Brain microvascular endothelial cell (primary cell): ENCODE measurements at places on chromosomes 6 and 20.

GRCh38 chr20:5608104-5608441 is 142.1 kb upstream of the SHLD1 start:
- no peak for DNase-seq

DNA sequence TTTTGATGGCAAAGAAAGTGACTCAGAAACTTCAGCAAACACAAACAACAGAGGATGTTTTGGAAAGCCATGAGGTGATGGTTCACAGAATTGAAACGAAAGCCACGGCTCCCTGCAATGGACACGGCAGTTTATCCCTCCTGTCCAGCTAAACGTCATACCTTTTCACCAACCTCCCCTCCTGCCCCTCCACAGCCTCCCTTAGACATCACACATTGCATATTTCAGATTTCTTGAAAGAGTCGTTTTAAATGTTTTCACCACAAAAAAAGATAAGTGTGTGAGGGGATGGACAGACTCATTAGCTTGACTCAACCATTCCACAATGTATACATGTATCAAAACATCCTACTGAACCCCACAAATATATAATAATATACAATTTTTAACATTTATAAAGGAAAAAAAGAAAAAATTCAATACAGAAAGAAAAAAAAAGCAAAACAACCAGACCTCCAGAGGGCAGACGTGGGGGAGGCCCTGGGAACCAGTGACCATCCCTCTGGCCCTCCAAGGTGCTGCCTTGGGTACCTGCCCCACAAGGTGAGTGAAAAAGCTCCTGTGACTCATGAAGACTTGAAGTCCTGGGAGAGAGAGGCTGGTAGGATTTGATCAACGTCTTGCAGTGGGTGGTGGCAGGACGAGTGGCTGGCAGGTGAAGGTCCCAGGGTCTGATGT is 117.2 kb upstream of the THBS2 start:
- no peak for DNase-seq

DNA sequence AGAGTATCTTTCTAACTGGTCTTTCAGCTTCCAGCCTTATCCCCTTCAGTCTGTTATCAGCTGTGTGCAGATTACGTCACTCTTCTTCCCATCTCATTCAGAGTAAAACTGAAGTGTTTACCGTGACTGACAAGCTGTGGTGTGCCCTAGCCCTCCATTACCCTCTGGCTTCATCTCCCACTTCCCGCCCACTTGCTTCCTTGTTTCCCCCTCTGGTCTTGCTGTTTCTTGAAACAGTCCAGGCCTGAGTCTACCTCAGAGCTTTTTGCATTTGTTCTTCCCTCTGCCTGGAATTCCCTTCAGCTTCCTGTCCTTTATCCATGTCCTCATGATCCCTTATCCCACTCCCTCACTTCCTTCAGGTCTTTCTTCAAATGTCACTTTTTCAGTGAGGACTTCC is 66.9 kb downstream of the CARMIL1 start:
- DNase-seq = no peak

- DNase-seq = peak; percentile 7
These were observed 66.4 kb downstream of the LY86 start for GRCh38 chr6:6654599-6655575.

DNA sequence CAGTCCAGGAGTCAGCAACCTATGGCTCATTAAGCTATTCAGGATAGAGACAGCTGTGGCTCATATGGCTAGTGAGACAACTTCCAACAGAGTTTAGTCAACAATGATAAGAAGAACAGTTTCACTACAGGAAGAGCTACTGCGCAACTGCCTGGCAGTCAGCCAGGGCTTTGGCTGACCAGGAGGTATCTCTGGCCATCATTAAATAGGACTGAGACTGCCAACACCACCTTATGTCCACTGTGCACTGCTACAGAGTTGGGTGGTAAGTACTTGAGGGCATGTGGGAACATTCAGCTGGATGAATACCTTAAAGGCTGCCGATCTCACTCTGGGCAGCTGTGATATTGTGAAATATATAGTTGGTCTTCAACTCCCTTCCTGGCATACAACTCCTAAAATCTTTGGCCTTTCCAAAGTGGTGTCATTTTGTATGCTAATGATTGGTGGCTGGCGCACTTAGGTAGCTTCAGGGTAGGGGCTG is 52.2 kb upstream of the FAM83C start:
- DNase-seq = peak; percentile 84

GRCh38 chr20:257419-257818 is at the start of gene DEFB132:
DEFB132 (plus strand) TSS chr20:257724; CDS start chr20:257779, 55 bp downstream.
- DNase-seq = no peak

DNA sequence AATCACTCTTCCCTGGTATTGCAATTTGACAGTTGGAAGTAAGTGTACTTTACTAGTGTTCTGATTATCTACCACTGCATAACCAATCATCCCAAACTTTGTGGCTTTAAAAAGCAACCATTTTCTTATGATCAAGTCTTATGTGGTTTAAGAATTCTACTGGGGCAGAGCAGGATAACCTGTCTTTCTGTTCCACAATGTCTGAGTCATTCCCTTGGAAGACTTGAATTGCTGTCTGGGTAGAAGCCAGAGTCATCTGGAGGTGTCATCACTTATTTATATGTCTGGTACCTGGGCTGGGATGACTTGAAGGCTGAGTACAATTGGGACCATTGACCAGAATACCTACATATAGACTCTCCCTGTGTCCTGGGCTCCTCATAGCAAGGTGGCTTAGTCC is 644.3 kb downstream of the HDGFL1 start:
- no peak for DNase-seq

- DNase-seq = no peak
These were observed 195.3 kb upstream of the TCF21 start for GRCh38 chr6:133693565-133693964.

DNA sequence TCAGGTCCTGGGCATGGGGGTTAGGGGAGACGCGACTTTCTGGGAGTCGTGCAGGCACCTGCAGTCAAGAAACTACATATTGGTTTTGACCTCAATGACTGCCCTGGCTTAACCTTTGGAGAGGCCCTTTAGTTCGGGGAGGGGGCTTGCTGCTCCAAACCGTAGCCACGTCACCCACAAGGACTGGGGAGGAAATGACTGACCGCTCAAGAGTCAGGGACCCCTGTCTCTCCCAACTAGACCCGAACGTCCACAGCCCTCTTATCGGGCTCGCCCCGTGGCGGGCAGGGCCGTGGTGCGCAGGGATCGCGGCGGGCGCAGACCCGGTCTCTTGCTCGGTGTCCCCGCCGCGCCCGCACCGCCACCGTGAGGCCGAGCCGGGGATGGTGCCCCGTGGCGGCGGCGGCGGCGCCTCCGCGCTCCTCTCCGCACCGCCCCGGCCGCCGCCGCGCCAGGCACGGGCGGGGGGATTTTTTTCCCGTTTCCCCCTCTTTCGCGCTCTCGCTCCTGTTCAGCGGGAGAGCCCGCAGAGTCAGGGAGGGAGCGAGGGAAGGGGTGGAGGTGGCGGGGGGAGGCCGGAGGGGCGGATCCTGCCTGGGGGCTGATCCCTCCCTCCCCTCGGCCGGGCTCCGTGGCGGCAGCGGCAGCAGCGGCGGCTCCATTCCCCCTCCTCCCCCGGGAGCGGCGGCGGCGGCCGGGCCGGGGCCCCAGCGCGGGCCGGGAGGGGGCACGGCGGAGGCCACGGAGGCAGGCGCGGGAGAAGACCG is at the start of gene BRPF3:
TSS of gene BRPF3 (plus strand) at position 632 of the 767 bp plus-strand sequence. CDS start 3,579 bp downstream, outside the sequence.
- peak; percentile 42 for DNase-seq

GRCh38 chr20:32577023-32577422 is 8.1 kb downstream of the NOL4L start:
- no peak for DNase-seq

DNA sequence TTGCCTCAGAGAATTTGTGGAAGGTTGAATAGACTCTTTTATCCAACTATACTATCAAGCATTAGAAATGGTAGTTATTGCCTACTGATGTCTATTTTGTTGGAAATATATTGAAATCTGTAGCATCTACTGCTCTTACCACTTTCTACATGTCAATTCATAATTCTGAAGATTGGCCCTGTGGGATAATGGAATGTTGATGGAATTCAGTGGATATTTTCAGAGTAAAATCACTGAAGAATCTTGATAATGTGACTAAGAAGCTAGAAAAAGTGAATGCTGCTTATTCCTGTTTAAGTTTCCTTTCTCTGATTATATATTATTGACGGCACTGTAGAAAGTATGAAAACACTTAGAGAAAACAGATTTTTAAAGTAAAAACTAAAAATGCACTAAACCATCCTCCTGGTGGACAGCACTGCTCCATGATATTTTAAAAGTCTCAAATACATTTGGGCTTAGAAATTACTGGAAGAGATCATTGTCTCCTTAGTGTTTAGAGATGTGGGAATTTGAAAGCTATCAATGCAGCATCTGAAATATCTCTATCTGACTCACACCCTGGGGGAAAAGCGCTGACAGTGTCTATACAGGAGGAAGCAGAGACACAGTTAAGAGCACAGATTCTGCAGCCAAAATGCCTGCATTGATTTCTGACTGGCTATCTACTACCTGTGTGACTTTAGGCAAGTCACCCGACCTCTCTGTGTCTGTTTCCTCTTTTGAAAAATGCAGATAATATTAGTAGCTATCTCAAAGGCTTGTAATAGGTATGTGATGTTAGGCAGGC is 37.9 kb upstream of the RCAN2 start:
- DNase-seq = peak; percentile 60

GRCh38 chr6:136772685-136773472 is 19.4 kb downstream of the MAP3K5 start:
- DNase-seq = no peak

GRCh38 chr6:155373276-155373675 is 59.0 kb upstream of the TFB1M start:
- no peak for DNase-seq

DNA sequence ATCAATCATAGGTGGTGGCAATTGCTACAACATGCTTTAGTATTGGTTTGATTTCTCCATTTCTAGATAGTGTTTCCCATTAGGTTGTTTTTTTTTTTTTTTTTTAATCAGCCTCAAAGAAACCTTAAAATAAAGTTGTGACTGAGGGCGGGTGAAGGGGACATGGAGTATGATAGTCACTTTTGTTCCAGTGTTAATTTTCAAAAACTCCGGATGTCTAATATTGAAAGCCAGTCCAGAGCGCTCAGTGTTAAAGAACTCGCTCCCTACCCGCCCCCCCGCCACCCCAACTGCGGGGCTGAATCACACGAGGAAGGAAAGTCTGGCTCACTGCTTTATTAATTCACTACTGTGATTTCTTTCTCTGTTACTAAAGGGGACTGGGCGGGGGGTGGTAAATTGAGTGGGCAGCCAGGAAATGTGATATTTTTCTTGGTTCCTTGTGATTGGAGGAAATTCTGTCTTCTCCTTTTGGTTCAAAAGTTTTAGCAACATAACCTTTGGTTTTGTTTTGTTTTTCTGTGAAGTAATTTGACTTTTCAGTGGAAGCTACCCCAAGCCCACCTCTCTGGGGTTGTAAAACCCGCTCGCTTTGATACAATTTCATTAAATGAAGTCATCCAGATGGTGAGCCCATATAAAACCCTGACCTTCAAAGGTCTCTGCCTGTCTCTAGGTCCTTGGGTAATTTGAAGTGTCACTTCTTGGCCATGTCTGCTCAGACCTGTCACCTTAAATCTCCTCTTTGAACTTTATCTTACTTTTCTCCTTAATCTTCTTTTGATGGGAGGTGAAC is 38.0 kb downstream of the TNFAIP3 start:
- DNase-seq = no peak

- DNase-seq = no peak
These were observed 18.1 kb upstream of the ASCC3 start for GRCh38 chr6:100899202-100899601.

- no peak for DNase-seq
These were observed 862.1 kb downstream of the KIF16B start for GRCh38 chr20:15711177-15711576.
